ENCODE measurements at places on chromosomes 11 and 22. TPM values are rescaled to one million over a fixed set of nuclear protein-coding genes. Genes with fewer than 3 reads are reported as not detected.

The KCNK4 gene
- 0.44 TPM for total RNA-seq

The DCDC1 gene
- total RNA-seq, result not detected

The PANX3 gene
- total RNA-seq, result not detected

The TXNRD2 gene
- 245 TPM for total RNA-seq

The SORL1 gene
- total RNA-seq, result 0.31 TPM

DNA sequence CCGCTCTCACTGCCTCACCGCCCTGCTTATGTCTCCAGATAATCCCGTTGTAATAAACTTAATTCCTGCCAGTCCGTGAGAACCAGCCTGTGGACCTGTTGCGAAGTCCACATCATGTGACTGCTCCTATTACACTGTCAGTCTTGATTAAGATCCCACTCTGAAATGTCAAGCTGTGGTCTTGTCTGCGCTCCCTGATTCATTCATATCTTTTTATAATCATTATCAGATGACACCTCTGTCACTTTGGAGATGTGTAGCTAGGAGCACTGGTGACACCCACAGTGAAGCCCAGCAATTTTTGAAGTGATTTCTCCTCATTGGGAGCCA lies 377.3 kb downstream of the TBC1D22A start:
- H3K27ac ChIP-seq, result no peak overlapping the region
- H3K4me1 ChIP-seq, result no peaks in the 10 kb centered on the region
- DNase-seq, result no peak

DNA sequence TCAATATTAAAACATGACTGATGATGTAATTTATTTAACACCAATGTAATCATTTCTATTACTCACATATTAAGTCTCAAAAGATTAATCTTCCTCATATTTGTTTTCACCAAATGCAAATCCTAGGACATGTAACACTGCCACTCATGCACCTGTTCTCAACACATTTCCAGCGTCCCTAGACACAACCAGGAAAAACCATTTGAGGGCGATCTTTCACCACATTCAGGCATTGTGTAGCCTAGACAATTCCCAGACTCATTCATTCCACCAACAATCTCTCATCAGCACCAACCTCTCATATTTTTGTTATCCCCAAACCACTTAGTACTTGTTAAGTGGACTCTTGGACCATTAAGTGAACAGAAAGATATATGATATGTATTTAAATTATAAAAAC lies 66.1 kb downstream of the SLC36A4 start:
- H3K4me3 ChIP-seq, result no peak overlapping the region
- no peak overlapping the region for H3K27ac ChIP-seq
- H3K36me3 ChIP-seq, result no peaks in the 10 kb centered on the region

DNA sequence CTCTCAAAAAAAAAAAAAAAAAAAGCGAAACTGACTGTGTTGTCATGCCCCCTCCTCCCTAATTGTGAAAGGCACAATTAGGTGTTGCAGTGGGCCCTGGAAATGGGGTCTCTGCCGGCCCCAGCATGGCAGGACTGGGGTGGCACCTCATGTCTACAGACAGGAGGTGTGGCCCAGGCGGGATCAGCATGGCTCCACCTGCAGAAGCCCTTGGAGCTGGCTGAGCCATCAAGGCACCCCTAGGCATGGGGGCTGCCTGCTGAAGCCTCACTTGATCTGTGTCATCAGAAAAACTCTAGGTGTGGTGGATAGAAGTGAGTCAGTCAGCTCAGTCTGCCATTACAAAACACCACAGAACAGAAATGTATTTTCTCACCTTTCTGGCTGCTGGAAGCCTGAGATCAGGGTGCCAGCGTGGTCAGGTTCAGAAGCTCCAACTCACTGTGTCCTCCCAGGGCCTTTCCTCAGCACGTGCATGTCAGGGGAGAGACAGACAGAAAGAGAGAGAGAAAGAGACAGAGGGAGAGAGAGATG lies 10.1 kb upstream of the B4GALNT4 start:
- no peak overlapping the region for H3K4me3 ChIP-seq
- H3K27ac ChIP-seq, result no peak overlapping the region
- H3K36me3 ChIP-seq, result no peaks in the 10 kb centered on the region
- peaks cover 8% of the 10 kb centered on the region for H3K4me1 ChIP-seq
- no peak for DNase-seq

DNA sequence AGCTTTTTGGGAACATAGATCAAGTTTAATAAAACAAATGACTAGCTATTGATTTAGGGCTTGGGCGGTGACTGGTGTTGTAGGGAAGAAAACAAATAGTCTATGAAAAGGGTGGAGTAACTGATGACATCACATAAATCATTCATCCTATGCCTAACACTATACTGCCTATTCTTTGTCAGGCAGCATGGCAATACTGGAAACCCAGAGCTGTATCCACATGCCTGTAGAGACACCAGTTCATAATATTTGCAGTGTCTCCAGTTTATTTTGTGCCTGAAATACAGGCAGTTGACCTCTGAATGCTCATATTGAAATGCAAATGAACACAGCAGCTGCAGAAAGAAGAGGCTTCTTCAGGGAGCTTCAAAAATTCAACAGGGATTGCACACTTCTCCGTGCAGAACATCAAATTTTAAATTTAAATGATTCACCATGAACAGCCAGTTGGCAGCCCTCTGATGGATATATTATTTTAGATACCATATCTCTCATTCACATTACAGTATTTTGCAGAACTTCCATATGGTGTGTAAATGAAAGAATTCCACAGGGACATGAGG lies 283.1 kb upstream of the CTSC start:
- H3K4me1 ChIP-seq, result no peaks in the 10 kb centered on the region
- no peak for DNase-seq
- no peaks in the 10 kb centered on the region for H3K27me3 ChIP-seq
- H3K4me3 ChIP-seq, result no peak overlapping the region
- H3K27ac ChIP-seq, result no peak overlapping the region

DNA sequence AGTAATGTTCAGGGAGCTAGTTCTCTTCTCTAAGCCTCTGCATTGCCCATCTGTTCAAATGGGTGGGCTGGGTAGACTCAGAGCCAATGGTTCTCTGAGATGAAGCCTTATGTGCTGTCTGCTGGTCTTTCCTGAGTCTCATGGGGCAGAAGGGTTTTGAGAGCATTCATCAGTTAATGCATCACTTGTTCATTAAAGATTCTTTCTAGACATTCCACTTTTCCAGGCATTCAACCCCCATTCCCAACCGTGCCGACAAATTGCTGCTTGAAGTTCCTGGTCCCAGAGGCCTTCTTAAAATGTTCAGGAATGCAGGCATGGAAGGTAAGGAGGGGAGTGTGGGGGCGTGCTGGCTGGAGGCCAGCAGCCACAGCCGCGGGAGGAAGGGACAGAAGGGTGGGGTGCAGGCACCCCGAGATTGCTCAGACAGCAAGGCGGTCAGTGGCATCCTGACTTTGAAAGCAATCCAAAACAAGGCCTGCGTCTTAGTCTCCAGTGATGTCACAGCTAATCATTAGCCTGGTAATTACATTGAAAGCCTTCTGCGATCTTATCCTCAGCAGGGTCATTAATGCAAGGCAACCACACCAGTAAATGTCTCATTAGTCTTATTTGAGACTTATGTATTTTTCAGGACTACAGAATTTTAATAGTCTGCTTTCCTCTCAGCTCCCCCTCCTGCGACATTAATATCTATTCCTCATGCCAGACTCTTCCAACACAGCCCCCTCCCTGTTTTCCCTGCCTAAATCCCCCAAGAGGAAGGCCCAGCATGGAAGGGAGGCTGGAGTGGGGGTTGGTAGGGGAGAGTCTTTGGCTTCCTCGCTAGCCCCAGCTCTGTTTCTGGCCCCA lies 328.8 kb downstream of the MIAT start:
- H3K36me3 ChIP-seq, result no peaks in the 10 kb centered on the region
- H3K4me1 ChIP-seq, result no peaks in the 10 kb centered on the region
- H3K27me3 ChIP-seq, result peaks cover 22% of the 10 kb centered on the region

DNA sequence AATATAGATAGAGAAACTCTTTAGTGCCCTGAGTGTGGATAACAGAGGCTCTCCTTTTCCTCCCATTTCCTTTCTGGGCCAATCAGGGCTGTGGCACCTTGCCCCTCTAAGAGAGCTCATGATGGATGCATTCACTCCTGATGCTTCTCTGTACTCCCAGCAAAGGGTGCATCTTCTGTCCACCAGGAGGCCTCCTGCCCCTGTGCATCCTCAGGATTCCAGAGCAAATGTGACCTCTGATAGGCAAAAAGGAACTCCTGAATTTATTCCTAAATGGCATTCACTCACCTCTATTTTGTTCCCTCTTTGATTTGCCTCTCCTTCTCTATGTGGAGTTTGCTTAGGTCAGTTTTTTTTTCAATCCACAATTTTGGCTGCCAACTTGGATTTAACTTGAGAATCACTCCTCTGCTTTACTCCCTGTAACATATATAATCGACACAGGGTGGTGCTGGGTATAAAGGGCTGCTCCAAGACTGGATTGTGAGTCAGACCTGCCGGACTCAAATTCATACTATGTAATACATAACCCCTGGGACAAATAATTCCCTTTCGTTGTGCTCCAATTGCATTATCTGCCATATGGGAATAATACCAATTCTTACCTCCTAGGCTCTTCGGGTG lies 1.1 kb upstream of the MRGPRX4 start:
- no peak overlapping the region for H3K4me3 ChIP-seq
- no peaks in the 10 kb centered on the region for H3K4me1 ChIP-seq
- H3K27ac ChIP-seq, result no peak overlapping the region
- no peak for DNase-seq
- H3K36me3 ChIP-seq, result no peaks in the 10 kb centered on the region
- no peaks in the 10 kb centered on the region for H3K27me3 ChIP-seq

GRCh38 chr11:19910931-19911330 lies 198.3 kb downstream of the NAV2 start:
- H3K36me3 ChIP-seq, result no peaks in the 10 kb centered on the region
- DNase-seq, result no peak
- H3K27ac ChIP-seq, result no peak overlapping the region
- H3K4me3 ChIP-seq, result no peak overlapping the region
- H3K4me1 ChIP-seq, result no peaks in the 10 kb centered on the region

- peak; percentile 27 for DNase-seq
- H3K4me3 ChIP-seq, result no peak overlapping the region
- H3K4me1 ChIP-seq, result peaks cover 18% of the 10 kb centered on the region
- H3K27me3 ChIP-seq, result no peaks in the 10 kb centered on the region
- H3K36me3 ChIP-seq, result no peaks in the 10 kb centered on the region
- H3K27ac ChIP-seq, result no peak overlapping the region
These were observed 3.1 kb downstream of the ENDOD1 start for GRCh38 chr11:95092549-95093324.

- peaks cover 6% of the 10 kb centered on the region for H3K4me1 ChIP-seq
- peak within 1 kb of the TSS; percentile 66 for H3K4me3 ChIP-seq
- peak; percentile 87 for DNase-seq
- no peaks in the 10 kb centered on the region for H3K27me3 ChIP-seq
- peak within 1 kb of the TSS; percentile 32 for H3K27ac ChIP-seq
These were observed at the start of gene CDPF1 for GRCh38 chr22:46250035-46250782. Gene CDPF1, minus strand, starts transcription at chr22:46250293. Its CDS starts 2,009 bp downstream, at chr22:46248284.

- no peak overlapping the region for H3K27ac ChIP-seq
- no peaks in the 10 kb centered on the region for H3K36me3 ChIP-seq
- no peaks in the 10 kb centered on the region for H3K4me1 ChIP-seq
- H3K4me3 ChIP-seq, result no peak overlapping the region
- no peaks in the 10 kb centered on the region for H3K27me3 ChIP-seq
These were observed 14.1 kb downstream of the TMPRSS13 start for GRCh38 chr11:117914991-117915618.

- peaks cover 13% of the 10 kb centered on the region for H3K36me3 ChIP-seq
- DNase-seq, result peak; percentile 93
- no peak overlapping the region for H3K4me3 ChIP-seq
These were observed 56.4 kb downstream of the MYH9 start for GRCh38 chr22:36331306-36331911.

GRCh38 chr11:22304337-22304961 lies 33.7 kb upstream of the SLC17A6 start:
- H3K27me3 ChIP-seq, result peaks cover 12% of the 10 kb centered on the region
- DNase-seq, result peak; percentile 34
- H3K4me1 ChIP-seq, result no peaks in the 10 kb centered on the region
- no peak overlapping the region for H3K27ac ChIP-seq
- H3K36me3 ChIP-seq, result no peaks in the 10 kb centered on the region

DNA sequence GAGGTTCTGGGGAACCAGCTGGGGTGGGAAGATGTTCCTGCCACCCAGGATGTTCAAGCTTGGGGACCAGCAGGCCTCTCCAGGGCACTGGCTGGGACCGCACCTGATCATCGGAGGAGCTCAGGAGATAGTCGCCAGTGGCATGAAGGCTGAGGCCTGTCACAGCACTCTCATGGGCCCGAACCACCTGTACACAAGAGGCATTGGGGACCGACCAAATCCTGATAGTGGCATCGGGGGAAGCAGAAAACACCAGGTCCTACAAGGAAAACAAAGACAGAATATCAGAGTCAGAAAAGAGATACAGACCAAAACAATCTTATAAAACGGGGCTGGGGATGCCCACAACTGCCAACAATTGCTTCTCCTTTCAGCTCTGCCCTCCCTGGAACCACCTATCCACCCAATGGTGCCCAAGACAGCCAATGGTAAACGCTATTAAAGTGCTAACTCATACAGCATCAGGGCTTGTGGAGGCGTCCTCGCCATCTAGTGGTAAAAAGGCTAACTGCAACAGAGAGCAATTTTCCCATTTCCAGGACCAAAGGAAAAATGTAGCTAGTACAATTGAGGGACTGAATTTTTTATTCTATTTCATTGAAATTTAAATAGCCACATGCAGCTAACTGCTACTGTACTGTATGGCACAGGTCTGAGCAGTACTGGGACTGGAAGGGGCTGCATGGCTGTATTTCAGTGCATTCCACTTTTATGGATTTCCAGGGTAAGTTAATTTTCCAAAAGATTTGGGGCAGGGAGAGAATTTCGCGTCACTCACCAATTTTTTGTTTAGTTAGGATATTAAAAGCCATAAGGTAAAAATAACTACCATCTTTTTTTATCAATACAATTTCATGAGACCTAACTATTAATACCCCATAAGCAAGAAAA lies 7.1 kb downstream of the PRPF19 start:
- peaks cover 2% of the 10 kb centered on the region for H3K4me1 ChIP-seq
- H3K4me3 ChIP-seq, result no peak overlapping the region
